ENCODE measurements at places on chromosomes 5 and 9. TPM values are rescaled to one million over a fixed set of nuclear protein-coding genes. Genes with fewer than 3 reads are reported as not detected.
A peak's percentile ranks its signal among the peaks of the same experiment; 100 is the strongest.

DNA sequence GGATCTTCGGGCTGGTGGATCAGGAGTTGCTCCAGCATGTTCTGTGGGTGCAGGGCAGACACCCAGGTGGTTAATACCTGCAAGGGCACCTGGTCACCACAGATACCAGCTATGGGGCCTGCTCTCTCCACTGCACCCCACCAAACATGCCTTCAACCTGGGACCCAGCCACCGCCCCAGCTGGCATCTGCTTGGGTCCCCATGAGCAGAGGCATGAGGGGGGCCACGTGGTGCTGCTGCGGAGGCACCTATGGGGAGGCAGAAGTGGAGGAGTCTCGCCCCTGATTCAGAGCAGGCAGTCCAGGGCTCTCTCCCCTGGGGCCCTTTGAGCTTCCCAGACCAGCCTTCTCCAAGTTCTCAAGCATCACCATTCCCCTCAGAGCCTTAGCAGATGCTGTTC lies 2.9 kb downstream of the AK8 start:
- no peak for DNase-seq
- no peak overlapping the region for H3K4me3 ChIP-seq
- H3K27me3 ChIP-seq: peaks cover 4% of the 10 kb centered on the region

GRCh38 chr9:93114169-93114983 lies 18.4 kb downstream of the CARD19 start:
- H3K36me3 ChIP-seq: peaks cover 27% of the 10 kb centered on the region
- peaks cover 9% of the 10 kb centered on the region for H3K4me1 ChIP-seq
- H3K27ac ChIP-seq: peak overlapping the region; percentile 48
- H3K27me3 ChIP-seq: no peaks in the 10 kb centered on the region

GRCh38 chr5:73370640-73371583 lies 77.7 kb downstream of the FOXD1 start:
- H3K27ac ChIP-seq: no peak overlapping the region
- H3K4me3 ChIP-seq: no peak overlapping the region
- no peak for DNase-seq
- H3K27me3 ChIP-seq: peaks cover 28% of the 10 kb centered on the region

DNA sequence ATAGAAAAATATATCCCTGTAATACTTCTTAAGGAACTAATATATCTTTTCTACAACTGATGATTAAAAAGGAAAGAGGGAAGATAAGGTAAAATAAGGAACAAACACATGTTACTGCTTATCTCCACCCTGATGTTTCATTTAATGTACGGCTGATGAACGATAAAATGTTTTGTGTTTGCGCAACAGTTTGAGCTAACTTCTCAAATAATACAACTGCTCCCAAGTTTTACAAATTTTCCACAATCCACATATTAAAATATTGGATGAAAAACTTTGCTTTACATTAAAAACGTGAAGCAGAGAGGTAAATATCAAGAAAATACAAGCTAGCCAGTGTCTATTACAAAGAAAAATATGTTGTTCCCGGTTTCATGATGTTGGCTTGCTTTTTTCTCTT lies 21.0 kb upstream of the CSNK1G3 start:
- H3K36me3 ChIP-seq: no peaks in the 10 kb centered on the region
- H3K4me1 ChIP-seq: peaks cover 4% of the 10 kb centered on the region
- no peak for DNase-seq
- no peak overlapping the region for H3K27ac ChIP-seq
- peaks cover 29% of the 10 kb centered on the region for H3K27me3 ChIP-seq

DNA sequence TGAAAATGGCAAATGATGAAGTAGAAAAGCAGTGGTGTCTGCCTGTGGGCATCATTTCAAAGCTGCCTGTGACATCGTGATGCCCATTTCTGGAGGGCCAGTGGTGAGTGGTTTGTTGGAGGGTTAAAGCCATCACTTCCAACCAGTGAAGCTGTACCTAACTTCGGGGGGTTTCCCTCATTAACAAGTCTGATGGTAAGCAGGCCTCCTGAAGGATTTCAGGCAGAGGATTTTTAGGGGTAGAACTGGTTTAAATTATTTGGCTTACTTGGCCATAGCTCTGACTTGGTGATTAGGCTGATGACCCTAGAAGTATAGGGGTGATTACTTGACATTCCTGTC lies 10.7 kb downstream of the TNFAIP8 start:
- H3K27ac ChIP-seq: peak overlapping the region; percentile 92
- H3K27me3 ChIP-seq: no peaks in the 10 kb centered on the region
- H3K4me1 ChIP-seq: peaks cover 83% of the 10 kb centered on the region
- no peak for DNase-seq
- H3K4me3 ChIP-seq: peak overlapping the region; percentile 72
- peaks cover 91% of the 10 kb centered on the region for H3K36me3 ChIP-seq

DNA sequence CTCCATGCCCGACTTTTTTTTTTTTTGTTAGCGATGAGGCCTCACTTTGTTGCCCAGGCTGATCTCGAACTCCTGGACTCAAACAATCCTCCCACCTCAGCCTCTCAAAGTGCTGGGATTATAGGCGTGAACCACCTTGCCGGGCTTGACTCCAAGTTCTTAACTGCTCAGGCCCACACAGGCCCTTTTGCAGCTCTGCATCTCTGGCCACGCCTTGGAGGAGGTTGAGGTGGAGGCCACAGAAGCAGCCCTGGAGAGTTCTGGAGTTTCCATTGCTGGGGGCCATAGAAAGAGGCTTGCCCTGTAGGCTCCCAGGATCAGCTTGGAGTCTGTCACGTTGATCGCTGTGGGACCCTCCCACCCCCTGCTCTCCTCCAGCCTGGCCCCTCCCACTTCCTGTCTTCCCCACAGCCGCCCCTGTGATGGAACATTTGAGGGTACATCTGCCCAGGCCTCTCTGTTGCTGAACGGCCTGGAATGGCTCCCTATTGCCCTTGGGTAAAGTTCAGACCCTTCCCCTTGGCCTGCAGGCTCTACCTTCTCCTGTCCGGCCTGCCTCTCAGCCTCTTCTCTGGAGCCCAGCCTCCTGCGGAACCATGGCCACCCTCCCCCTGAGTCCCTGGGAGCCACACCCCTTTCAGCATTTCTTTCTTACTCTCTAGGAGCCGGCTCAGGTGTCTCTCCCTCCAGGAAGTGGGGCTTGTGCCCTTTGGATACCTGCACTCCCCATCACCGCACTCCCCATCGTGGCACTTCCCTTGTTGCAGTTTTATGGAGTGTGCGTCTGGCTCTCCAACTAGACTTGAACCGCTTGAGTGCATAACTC lies 30.4 kb upstream of the IER5L start:
- no peaks in the 10 kb centered on the region for H3K36me3 ChIP-seq
- H3K27ac ChIP-seq: peak overlapping the region; percentile 62
- DNase-seq: peak; percentile 23
- H3K4me3 ChIP-seq: no peak overlapping the region

Gene PTPRD
- 1.5 TPM for total RNA-seq

DNA sequence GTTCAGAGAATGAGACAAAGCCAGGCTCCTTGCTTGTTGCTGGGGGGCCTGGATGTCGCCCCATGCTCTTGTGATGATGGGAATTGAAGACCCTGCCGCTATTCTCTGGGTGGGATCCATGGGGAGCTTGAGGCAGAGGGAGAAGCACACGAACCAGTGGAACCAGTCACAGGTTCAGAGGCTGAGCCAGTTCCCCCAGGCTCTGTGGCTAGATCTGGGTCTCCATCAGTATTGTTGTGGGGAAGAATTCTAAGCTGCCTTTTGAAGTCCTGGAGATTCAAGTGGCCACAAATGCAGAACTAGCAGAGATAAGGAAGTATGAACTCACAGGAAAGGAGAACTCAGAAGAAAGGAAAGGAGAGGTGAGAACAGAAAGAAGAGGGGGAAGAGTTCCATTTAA lies 219.4 kb downstream of the MSX2 start:
- DNase-seq: no peak
- no peaks in the 10 kb centered on the region for H3K36me3 ChIP-seq
- H3K27ac ChIP-seq: no peak overlapping the region

Measured in activated T-helper 2 cell treated with anti-CD3 and anti-CD28 coated beads, Interferon-gamma antibody, Interleukin-2, Interleukin-4, amounts not matched to agents 10 μg/mL and 5 μg/mL and 100 μg/mL, durations not matched to agents 14 hours and 24 hours and 36 hours (primary cell).